ENCODE measurements at places on chromosomes 2 and 18. TPM values are rescaled to one million over a fixed set of nuclear protein-coding genes. Genes with fewer than 3 reads are reported as not detected.

Gene MOGAT1
- not detected for polyA plus RNA-seq

Gene NYAP2
- 1.1 TPM for polyA plus RNA-seq

Gene AFF3
- 5.1 TPM for polyA plus RNA-seq

Gene MYOM1
- 1.7 TPM for polyA plus RNA-seq

Gene COL4A3
- polyA plus RNA-seq, result 0.10 TPM

Gene SLC4A3
- polyA plus RNA-seq, result 25.3 TPM

Gene LOXHD1
- not detected for polyA plus RNA-seq

Gene SLC39A6
- polyA plus RNA-seq, result 298 TPM

Gene OR6B2
- not detected for polyA plus RNA-seq

Gene RAPGEF4
- polyA plus RNA-seq, result 10.4 TPM

Gene TTC31
- polyA plus RNA-seq, result 16.3 TPM

Gene CNTNAP5
- 19.3 TPM for polyA plus RNA-seq

Gene GAL3ST2
- not detected for polyA plus RNA-seq

Gene ITGB6
- 6.1 TPM for polyA plus RNA-seq

Gene CNOT9
- 72.1 TPM for polyA plus RNA-seq

Gene HK2
- 0.90 TPM for polyA plus RNA-seq

Gene ETAA1
- polyA plus RNA-seq, result 18.9 TPM

Gene ASAP2
- polyA plus RNA-seq, result 41.0 TPM

Gene EFHD1
- not detected for polyA plus RNA-seq

Gene ACAA2
- polyA plus RNA-seq, result 9.8 TPM

Gene UGT1A3
- not detected for polyA plus RNA-seq

Gene MROH2A
- not detected for polyA plus RNA-seq

Gene GKN2
- not detected for polyA plus RNA-seq

Gene SERPINB13
- polyA plus RNA-seq, result not detected

Gene CYRIA
- polyA plus RNA-seq, result 64.0 TPM

Gene L3MBTL4
- 0.16 TPM for polyA plus RNA-seq

Gene SLC38A11
- polyA plus RNA-seq, result not detected

Gene RND3
- 143 TPM for polyA plus RNA-seq

Gene ACVR1
- 4.0 TPM for polyA plus RNA-seq

Gene GAREM2
- 3.2 TPM for polyA plus RNA-seq

Gene GATA6
- polyA plus RNA-seq, result not detected

Gene CENPA
- 2.1 TPM for polyA plus RNA-seq

Gene MYO5B
- polyA plus RNA-seq, result 0.42 TPM

Gene HOXD8
- not detected for polyA plus RNA-seq

Gene TOGARAM2
- 0.24 TPM for polyA plus RNA-seq

Gene REG3A
- not detected for polyA plus RNA-seq

Gene FSHR
- 0.36 TPM for polyA plus RNA-seq

Gene REG3G
- not detected for polyA plus RNA-seq

Gene PNKD
- 59.7 TPM for polyA plus RNA-seq

Gene ALPG
- not detected for polyA plus RNA-seq

Gene CHRND
- polyA plus RNA-seq, result not detected

Gene VWC2L
- polyA plus RNA-seq, result 0.31 TPM

Gene PLA2R1
- polyA plus RNA-seq, result 0.94 TPM

Gene CPO
- polyA plus RNA-seq, result 1.2 TPM

Gene GNLY
- polyA plus RNA-seq, result not detected
